GM12892 (cell line): ENCODE measurements at places on chromosomes 3 and 15.

DNA sequence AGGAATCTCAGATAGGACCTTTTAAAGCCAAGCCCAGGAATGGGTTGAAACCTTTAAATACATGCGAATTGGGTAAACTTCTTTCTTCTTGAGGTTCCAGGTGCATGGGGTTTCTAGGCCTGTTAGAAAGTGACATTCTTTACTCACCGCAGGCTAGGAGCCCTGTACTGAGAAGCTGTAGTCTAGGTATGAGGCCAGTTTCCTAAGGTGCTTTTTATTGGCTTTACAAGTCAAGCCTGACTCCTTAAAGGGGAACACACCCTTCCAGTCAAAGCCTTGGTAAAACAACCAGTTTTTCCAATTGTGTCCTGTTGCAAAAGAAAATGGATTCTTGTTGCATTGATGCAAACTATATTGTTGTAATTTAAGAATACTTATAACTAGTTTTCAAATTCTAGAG, 76.1 kb upstream of the ATP11B start:
- DNase-seq = peak; percentile 33

GRCh38 chr15:91193378-91193720, 93.3 kb downstream of the SV2B start:
- DNase-seq = no peak

DNA sequence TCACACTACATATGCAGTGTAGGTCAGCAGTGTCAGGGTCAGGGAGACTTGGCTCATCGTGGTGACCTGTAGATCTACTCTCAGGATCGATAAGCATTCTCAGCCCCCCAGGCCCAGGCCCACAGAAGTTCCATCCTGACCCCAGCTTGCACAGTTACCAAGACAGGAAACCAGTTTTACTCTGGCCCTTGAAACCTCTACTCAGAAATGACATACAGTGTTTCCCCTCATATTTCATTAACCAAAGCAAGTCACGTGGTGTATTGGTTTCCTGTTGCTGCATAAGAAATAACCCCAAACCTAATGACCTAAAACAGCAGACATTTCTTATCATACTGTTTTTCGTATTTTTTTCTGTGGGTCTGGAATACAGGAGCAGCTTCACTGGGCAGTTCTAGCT, 242.2 kb downstream of the SLCO3A1 start:
- DNase-seq = no peak

- no peak for DNase-seq
Measured at GRCh38 chr3:8070011-8070410, 431.6 kb upstream of the LMCD1 start.

DNA sequence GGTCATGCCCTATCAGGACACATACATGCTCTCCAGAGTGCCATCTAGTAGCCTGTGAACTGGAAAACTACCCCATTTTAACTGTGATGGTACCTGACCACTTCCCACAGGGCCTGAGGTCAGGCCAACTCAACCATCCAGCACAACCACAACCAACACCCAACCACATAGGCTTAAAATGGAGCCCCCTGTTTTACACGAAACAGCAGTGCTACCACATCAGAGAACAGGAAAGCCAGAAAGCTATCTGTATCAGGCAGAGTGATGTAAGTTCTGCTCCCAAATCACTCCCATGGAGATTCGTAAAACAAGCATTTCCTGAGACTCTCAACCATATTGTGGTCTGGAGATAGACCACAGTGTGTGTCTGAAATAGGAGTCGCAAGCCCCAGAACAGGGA, 1017.3 kb upstream of the EPHA6 start:
- DNase-seq = no peak

DNA sequence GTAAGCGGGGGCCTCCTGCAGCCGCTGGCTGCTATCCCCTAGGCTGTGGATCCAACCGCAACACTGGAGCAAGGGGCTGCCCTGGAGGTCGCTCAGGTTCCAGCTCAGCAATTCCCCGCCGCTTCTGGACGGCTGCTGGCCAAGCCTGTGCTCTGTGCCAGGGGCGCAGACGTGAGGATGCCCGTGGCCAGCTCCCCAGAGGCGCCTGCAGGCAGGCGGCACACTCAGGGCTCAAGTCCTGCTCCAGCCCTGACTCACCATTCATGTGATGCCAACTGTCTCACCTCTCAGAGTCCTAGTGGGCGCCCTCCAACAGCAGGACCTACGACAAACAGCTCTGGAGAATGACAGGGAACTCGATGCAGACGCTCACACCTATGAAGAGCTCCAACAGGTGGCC, 31.6 kb downstream of the KLHL25 start:
- no peak for DNase-seq

GRCh38 chr15:81163961-81164800, 30.1 kb downstream of the CFAP161 start:
- DNase-seq = no peak

- no peak for DNase-seq
Measured at GRCh38 chr3:65706301-65706700, 332.4 kb downstream of the MAGI1 start.

GRCh38 chr15:78004222-78004727, 73.2 kb downstream of the TBC1D2B start:
- DNase-seq = no peak

- no peak for DNase-seq
Measured at GRCh38 chr3:48039487-48040190, 23.4 kb upstream of the MAP4 start.

DNA sequence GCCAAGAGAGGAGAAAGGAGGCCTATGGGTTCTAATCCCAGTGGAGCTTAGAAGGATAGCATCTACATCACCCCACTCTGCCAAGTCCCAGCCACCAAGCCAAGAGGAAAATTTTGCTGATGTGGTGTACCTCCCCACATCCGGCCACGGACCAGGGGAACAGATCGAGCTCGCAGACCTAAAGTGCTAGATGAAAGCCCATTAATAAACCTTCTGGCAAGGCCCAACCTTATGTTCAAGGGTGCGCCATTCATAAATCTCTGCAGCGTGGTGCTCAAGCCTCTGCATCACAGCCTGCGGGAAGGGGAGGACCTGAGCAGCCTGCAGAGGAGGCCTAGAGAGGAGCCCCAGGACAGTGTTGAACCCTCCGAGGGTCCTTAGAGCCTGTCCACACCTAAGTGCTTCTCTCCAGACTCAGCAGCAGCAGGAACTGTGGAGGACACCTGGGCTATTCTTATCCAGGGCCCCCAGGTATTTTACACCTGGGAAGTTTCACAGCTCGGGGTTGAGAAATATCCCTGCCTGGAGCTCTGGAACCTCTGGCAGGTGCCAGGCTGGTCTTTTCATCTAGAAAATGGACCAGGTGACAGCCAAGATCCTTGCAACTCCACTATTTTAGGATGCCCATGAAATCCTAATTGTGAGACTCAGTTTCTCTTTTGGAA, 68.0 kb downstream of the MRPL46 start:
- no peak for DNase-seq
